Activated CD4-positive, alpha-beta T cell treated with anti-CD3 and anti-CD28 coated beads for 36 hours (primary cell): ENCODE measurements at places on chromosomes 4 and X.

DNA sequence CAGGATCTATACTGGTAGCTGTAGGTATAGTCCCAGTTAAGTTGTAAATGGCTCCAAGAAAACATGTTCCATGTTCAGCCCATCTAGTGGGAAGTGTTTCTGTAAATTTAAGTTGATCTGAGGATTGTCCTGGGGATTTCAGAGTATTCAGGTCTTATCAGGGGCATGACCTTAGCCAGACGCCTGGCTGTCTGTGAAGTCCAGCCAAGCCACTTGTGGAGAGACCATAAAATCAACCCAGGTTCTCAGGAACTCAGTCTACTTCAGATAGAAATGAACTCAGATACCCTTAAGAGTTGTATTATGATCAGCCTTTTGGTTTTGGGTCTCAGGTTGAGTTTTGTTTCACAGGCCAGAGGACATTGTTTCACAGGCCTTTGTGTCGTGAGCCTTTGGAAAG, 95.9 kb downstream of the EGF start:
- no peaks in the 10 kb centered on the region for H3K36me3 ChIP-seq
- H3K27me3 ChIP-seq = peaks cover 2% of the 10 kb centered on the region
- no peak overlapping the region for H3K27ac ChIP-seq
- no peaks in the 10 kb centered on the region for H3K4me1 ChIP-seq

DNA sequence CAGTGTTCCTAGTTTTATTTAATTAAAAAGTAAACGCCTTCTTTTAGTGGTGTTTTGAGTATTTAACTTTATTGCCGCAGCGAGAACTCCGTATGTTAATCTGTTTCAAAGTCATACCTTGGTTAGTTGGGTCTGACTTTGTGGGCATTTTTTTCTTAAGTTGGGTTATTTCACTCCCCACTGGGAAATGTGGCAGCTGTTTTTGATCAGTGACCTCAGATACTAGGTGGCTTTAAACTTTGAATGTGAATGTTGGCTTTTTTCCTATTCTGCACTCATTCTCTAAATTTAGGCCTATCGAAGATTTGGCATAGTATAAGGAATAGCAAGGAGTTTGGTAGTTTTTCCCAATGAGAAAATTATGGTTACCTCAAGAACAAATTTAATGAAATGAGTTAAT, 85.9 kb downstream of the FIP1L1 start:
- H3K4me1 ChIP-seq = no peaks in the 10 kb centered on the region
- no peaks in the 10 kb centered on the region for H3K27me3 ChIP-seq
- H3K36me3 ChIP-seq = peaks cover 32% of the 10 kb centered on the region
- no peak for DNase-seq
- no peak overlapping the region for H3K4me3 ChIP-seq
- no peak overlapping the region for H3K27ac ChIP-seq

GRCh38 chr4:106565727-106566126, 197.1 kb upstream of the GIMD1 start:
- no peaks in the 10 kb centered on the region for H3K36me3 ChIP-seq
- H3K27me3 ChIP-seq = no peaks in the 10 kb centered on the region
- H3K4me1 ChIP-seq = no peaks in the 10 kb centered on the region
- no peak for DNase-seq

GRCh38 chr4:113026556-113026955, 22.9 kb upstream of the ANK2 start:
- H3K4me1 ChIP-seq = no peaks in the 10 kb centered on the region
- H3K27ac ChIP-seq = no peak overlapping the region
- H3K4me3 ChIP-seq = no peak overlapping the region
- DNase-seq = no peak
- no peaks in the 10 kb centered on the region for H3K36me3 ChIP-seq

DNA sequence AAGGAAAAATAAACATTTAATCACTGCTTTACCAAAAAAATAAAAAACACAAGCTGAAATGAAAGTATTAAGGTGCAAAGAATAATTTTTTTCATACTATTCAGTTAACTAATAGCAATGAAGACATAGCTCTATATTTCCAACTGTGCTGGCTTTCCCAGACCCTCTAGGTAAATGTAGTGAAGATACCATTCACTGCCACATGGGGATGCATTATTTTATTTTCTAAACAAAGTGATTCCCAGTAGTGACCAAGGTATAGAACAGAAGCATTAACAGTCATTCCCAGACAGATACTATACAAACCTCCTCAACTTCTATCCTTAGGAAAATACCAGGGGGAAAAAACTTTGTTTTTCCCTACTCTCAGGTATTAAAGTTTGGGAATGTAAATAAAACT, 39.4 kb downstream of the ANTXR2 start:
- H3K27me3 ChIP-seq = no peaks in the 10 kb centered on the region
- H3K4me1 ChIP-seq = peaks cover 18% of the 10 kb centered on the region
- H3K4me3 ChIP-seq = no peak overlapping the region
- no peak overlapping the region for H3K27ac ChIP-seq
- no peak for DNase-seq

- H3K4me3 ChIP-seq = no peak overlapping the region
- H3K4me1 ChIP-seq = peaks cover 3% of the 10 kb centered on the region
- H3K27me3 ChIP-seq = peaks cover 10% of the 10 kb centered on the region
- no peaks in the 10 kb centered on the region for H3K36me3 ChIP-seq
- no peak overlapping the region for H3K27ac ChIP-seq
- DNase-seq = no peak
Observed at GRCh38 chrX:2521092-2521926, 20.5 kb upstream of the DHRSX start.

DNA sequence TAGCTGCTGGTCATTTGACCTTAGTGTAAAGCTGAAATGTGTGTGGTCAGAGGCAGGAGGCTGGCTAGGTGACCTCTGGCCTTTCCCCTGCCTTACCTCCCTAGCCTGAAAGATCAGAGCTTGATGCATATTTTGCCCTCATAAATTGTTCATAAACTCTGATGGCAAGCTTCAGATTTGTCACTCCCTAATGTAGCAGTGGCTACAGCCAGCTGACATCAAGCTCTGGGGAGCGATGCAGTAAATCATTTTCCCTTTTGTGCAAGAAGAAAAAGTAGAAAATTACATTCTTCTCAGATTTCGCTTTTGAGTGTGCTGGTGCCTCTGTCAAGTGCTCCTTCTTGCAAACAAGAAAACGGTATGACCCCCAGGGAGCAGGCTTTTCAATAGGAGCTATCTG, 87.7 kb upstream of the MAGEA4 start:
- no peaks in the 10 kb centered on the region for H3K27me3 ChIP-seq
- DNase-seq = no peak
- no peak overlapping the region for H3K4me3 ChIP-seq
- H3K36me3 ChIP-seq = no peaks in the 10 kb centered on the region
- H3K4me1 ChIP-seq = no peaks in the 10 kb centered on the region

GRCh38 chr4:54276641-54277430, 47.7 kb downstream of the PDGFRA start:
- H3K27ac ChIP-seq = no peak overlapping the region
- no peak overlapping the region for H3K4me3 ChIP-seq
- peaks cover 10% of the 10 kb centered on the region for H3K4me1 ChIP-seq
- H3K36me3 ChIP-seq = no peaks in the 10 kb centered on the region

DNA sequence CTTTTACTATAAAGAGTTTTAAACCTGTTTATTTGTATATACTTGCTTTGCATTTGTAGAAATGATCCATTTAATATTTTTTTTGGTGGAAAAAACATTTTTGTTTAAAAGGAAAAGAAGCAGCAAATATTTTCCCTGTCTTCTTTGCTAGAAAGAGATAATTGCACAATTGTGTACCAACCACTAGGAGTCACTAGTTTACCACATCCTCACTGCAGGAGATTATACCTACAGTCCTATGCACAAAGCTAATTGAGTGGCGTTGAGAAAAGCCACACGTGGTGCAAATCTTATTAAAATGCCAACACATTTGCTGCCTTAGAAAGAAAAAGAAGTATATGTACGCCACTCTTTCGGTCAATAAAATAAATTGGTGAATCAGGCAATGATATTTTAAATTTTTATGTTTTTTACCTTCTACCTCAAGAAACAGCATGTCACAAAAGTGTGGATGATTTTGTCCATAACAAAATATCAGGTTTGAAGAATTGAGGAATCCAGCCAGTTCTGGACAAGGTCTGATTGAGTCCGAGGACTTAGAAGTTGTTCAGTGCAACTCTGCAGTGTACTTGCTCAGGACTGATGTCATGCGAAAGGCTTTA, 102.9 kb downstream of the GRXCR1 start:
- H3K4me3 ChIP-seq = no peak overlapping the region
- no peaks in the 10 kb centered on the region for H3K36me3 ChIP-seq
- no peak for DNase-seq
- no peaks in the 10 kb centered on the region for H3K4me1 ChIP-seq

DNA sequence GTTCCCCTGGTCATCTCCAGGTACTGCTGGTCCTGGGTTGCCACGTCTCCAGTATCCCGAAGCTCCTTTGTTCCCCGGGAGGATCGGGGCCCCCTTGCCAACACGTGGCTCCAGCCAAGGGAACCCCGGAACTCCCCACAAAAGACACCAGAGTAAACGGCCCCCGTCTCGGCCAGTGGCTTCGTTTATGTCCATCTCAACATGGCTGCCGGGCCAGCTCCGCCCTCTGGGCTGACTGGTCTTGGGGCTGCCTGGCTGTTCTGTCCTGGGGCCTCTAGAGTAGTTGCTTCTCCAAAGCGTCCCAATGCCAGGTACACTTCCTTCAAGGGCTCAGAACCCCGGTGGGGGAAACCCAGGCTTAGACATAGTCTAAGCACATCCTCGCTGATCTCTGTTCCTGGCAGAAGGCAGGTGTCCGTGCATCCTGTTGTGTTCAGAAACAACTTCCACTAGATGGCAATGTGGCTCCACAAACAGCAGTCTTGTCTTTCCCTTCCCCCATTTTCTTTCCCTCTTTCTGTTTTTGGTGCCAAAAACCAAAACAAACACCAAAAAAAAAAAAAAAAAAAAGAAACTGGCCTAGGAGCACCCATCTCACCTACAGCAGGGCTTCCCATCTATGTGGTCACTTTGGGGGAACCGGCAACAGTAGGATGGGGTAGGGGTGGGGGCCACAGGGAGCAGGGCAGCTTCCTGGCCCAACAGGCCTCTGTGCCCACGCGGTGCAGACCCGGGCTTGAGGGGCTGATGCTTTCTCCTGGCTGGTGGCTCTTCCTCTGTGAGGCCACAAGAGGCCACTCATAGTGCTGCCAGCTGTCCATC, 35.3 kb downstream of the NBDY start:
- peak overlapping the region; percentile 67 for H3K4me3 ChIP-seq
- peak overlapping the region; percentile 99 for H3K27ac ChIP-seq
- H3K36me3 ChIP-seq = peaks cover 7% of the 10 kb centered on the region
- DNase-seq = peak; percentile 78
- H3K4me1 ChIP-seq = peaks cover 51% of the 10 kb centered on the region

DNA sequence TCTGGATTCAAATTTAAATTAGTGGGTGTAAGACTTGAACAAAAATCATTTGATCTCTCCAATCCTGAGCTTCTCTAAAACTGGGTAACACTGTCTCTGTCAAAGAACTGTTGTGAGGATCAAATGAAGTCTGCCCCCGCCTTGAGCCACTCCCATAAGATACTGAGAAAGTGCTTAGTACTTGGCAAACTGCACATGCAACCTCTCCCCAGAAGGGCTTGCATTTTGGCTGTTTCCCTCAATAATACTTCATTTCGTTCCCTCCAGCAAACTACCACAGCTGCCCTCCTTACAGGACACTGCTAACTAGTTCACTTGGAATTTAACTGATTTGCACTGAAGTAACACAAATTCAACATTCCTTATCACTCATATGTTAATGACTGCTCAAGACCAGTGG, 79.8 kb downstream of the APBB2 start:
- peaks cover 7% of the 10 kb centered on the region for H3K27me3 ChIP-seq
- no peaks in the 10 kb centered on the region for H3K4me1 ChIP-seq
- H3K27ac ChIP-seq = no peak overlapping the region
- no peaks in the 10 kb centered on the region for H3K36me3 ChIP-seq

- H3K27ac ChIP-seq = no peak overlapping the region
- no peaks in the 10 kb centered on the region for H3K36me3 ChIP-seq
- no peaks in the 10 kb centered on the region for H3K27me3 ChIP-seq
- no peak overlapping the region for H3K4me3 ChIP-seq
- H3K4me1 ChIP-seq = no peaks in the 10 kb centered on the region
Observed at GRCh38 chrX:652341-652741, 21.8 kb downstream of the SHOX start.

DNA sequence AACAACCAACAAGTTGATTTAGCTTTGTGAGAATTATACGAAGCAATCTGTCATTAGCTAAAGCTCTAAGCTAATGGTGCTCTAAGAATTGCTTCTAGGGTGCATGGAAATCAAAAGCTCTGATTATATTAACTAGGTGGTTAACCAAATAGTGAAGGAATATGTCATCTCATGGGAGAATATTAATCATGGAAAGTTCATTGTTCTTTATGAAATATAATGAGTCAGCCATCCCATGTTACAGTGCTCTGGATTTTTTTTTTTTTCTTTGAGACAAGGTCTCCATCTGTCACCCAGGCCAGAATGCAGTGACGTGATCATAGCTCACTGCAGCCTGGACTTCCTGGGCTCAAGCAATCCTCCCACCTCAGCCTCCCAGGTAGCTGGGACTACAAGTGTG, 10.5 kb downstream of the DCAF8L2 start:
- no peaks in the 10 kb centered on the region for H3K36me3 ChIP-seq
- H3K27ac ChIP-seq = no peak overlapping the region
- no peak for DNase-seq
- H3K4me1 ChIP-seq = no peaks in the 10 kb centered on the region

GRCh38 chr4:176065435-176066291, at the start of gene WDR17:
TSS of gene WDR17 (plus strand) at chr4:176065841. CDS start at chr4:176111581, 45,740 bp downstream.
- DNase-seq = peak; percentile 88
- peaks cover 11% of the 10 kb centered on the region for H3K4me1 ChIP-seq
- peaks cover 21% of the 10 kb centered on the region for H3K27me3 ChIP-seq
- H3K4me3 ChIP-seq = peak within 1 kb of the TSS; percentile 76
